ENCODE measurements at places on chromosomes 11 and 22.

DNA sequence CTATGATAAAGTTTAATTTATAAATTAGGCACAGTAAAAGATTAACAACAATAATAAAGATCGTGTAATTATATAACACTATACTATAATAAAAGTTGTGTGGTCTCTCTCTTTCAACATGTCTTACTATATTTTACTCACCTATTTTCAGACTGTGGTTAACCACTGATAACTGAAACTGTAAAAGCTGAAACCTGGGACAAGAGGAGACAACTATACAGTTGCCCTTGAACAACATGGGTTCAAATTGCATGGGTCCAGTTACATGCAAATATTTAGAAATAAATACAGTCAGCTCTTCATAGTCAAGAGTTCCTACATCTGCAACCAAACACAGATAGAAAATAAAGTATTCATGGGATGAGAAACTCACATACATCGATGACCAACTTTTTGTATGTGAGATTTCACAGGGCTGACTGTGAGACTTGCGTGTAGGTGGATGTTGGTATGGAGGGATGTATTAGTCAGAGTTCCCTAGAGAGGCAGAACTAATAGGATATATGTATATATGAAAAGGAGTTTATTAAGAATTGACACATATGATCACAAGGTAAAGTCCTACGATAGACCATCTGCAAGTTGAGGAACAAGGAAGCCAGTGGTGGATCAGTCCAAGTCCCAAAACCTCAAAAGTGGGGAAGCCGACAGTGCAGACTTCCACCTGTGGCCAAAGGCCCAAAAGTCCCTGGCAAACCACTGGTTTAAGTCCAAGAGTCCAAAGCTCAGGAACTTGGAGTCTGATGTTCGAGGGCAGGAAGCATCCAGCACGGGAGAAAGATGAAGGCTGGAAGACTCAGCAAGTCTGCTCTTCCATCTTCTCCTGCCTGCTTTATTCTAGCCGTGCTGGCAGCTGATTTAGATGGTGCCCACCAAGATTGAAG, 359.5 kb downstream of the INSC start:
- no peak for DNase-seq

- no peak for DNase-seq
These were observed 876.3 kb downstream of the FAM181B start for GRCh38 chr11:81857386-81857785.

DNA sequence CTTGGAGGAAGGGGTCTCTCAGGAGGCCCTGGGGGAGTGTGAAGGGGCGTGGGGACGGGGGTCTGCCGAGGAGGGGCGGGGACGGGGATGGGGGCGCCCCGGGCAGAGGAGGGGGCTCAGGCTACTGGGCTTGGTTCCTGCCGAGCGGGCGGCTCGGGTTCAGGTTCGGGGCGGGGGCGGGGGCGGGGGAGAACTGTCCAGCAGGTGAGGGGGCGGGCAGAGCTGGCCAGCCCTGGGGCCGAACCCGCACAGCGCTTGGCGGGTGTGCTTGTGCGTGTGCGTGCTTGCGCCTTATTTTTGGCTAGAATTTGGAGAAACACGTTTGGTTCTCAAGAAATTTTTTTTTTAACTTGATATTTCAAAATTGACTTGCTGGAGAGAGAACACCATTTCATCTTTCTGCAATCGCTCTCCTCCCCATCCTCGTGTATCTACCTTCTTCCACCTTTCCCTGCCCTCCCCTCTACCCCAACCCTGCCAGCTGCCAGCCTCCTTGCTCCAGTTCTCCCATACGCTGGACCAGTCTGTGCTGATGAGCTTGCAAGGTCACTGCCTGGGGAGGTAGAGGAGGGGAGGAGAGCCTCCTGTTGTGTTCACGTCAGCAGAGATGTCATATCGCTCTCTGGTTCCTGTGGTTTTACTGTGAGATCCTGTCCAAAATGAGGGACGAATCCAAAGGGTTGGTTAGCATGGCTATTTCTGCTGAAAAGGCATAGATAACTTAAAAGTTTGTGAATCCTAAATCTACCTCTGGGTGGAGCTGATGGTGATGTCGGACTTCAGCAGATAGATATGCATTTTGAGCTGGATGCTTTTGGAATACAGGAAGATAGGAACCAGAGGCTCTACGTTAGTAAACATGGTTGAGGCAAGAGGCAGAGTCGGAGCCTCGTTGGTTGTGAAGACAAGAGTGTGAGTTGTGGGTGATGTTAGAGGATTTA, 668 bp downstream of the MADD start:
- DNase-seq, result peak; percentile 63

DNA sequence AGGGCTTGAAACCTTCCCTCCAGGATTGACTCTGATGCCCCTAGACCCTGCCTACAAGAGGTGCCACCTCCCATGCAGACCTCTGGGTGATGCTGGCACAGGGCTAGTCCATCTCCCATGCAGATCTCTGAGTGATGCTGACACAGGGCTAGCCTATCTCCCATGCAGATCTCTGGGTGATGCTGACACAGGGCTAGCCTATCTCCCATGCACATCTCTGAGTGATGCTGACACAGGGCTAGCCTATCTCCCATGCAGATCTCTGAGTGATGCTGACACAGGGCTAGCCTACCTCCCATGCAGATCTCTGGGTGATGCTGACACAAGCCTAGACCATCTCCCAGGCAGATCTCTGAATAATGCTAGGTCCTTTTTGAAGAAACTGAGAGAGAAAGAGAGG, 321.7 kb downstream of the NTM start:
- DNase-seq, result no peak

- DNase-seq, result no peak
These were observed 157.6 kb downstream of the LDLRAD3 start for GRCh38 chr11:36101466-36101865.

- DNase-seq, result no peak
These were observed 37.6 kb downstream of the RAB30 start for GRCh38 chr11:83033972-83034672.

Measured in activated CD8-positive, alpha-beta memory T cell treated with anti-CD3 and anti-CD28 coated beads, Interleukin-2, amount 50 U/mL, for 48 hours (primary cell).